ENCODE measurements at places on chromosomes 12 and 14.
A peak's percentile ranks its signal among the peaks of the same experiment; 100 is the strongest.

DNA sequence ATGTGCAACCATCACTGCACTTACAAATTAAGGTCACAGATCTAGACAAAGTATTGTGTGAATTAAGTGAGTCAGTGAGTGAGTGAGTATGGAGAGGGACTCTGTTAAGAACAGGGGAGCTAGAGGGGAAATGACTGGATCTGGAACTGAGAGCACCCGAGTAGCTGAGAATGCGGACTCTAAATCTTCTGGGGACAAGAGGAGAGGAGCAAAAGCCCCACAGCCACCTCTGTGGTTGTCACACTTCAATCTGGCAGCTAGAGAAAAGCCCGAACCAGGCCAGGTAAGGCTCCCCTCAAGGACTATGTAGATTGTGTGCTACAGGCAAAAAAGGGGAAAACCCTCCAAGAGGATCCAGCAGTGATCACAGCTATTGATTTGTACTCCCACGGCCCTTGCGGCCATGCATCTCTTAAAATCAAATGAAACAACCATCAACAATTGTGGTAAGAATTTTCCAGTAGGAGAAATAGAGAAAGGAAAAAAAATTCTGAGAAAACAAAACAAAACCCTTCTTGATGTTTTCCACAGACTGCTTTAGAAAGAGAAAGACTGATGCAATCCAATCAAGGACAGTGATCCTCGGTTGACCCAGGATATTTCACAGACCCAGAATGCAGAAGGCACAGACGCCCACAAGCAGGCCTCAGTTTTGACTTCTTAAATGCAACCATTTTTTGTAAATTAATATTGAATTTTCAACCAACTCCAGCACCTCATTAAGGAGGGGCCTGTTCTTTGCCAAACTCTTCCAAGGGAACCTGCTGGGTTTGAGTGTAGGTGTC lies 109.6 kb downstream of the SLC38A6 start:
- DNase-seq, result no peak

DNA sequence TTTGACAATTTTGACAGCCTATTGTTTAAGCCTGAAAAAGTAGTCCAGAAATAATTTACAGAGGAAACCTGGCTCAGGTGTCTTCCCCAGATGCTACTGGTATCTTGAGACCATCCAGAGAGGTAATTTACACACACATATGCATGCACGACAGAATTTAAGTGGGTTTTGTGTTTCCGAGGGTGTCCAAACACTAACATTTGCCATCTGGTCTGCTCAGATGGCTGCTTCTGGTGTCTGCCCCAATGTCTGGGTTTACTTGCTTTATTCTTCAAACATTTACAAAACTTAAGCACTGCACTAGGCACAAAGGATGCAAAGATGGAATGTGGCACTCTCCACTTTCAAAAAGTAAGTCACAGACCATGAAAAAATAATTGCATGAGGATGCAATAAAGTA lies 226.6 kb upstream of the EGLN3 start:
- DNase-seq, result no peak

DNA sequence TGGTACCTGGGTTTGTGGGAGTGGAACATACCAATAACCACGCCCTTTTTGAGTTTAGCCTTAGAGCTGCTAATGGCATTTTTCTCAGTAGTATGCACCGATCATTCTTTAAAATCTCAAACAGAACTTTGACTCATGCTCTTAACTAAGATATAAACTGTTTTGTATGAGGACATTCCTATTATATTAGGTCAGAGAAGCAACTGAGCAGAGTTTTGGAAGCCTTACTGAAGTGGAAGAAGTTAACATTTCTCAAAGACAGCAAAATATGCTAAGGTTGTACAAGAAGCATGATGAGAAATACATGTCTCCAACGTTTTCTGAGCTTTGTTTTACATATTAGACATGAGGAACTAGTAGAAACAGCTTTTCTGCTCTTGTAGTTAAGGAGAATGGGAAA lies 819.2 kb downstream of the FSCB start:
- DNase-seq, result no peak

- DNase-seq, result no peak
Measured at GRCh38 chr14:29999013-29999539, 71.4 kb upstream of the PRKD1 start.

- DNase-seq, result peak; percentile 86
Measured at GRCh38 chr14:103736546-103737431, 21.2 kb downstream of the ZFYVE21 start.

DNA sequence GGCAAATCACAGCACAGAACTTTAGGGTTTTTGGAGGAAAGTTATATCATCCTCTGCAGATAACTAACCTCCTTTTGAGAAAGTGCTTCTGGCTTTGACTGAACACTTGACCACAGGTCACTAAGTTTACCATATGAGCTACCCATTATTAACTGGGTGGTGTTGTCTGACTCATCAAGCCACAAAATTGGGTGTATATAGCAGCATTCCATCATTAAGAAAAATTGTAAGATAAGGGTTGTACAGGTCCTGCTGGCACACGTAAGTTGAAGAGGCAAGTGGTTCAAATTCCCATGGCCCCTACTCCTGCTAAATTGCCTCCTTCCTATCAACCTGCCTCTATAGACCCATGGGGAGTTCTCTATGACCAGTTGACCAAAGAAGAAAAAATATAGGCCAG lies 39.5 kb downstream of the L2HGDH start:
- no peak for DNase-seq

- DNase-seq, result no peak
Measured at GRCh38 chr14:104913435-104913834, 11.2 kb upstream of the PLD4 start.

DNA sequence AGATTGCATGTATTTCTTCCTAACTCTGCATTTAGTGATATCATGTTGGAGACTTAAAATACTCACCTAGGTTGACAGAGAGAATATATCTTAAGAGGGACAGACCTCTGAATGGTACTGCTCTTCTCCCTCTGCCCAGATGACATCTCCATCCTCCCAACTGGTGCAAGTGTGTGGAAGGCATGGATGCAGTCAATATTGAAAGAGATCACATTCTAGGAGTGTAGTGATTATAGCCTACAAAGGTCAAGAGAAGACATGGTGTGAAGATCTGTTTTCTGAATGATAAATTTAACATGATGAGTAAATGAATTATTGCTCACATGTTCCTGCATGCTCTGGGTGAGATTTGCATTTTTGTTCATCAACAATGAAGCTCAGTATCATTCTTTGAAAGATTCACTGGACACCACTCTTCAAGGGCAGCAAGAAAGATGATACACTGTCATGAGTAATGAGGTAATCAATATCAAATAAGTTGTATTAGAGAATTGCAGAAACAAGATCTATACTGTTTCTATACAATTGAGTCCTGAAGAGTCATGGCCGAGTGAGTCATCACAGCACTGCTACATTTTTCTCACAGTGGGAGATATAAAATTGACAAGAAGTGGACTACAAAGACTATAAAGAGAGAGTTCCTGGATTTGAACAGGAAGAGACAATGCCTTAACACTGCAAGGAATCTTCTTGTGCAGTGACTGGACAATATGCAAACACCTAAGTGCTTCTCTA lies 183.3 kb upstream of the KRR1 start:
- no peak for DNase-seq

- no peak for DNase-seq
Measured at GRCh38 chr12:77774761-77775160, 55.9 kb upstream of the NAV3 start.

DNA sequence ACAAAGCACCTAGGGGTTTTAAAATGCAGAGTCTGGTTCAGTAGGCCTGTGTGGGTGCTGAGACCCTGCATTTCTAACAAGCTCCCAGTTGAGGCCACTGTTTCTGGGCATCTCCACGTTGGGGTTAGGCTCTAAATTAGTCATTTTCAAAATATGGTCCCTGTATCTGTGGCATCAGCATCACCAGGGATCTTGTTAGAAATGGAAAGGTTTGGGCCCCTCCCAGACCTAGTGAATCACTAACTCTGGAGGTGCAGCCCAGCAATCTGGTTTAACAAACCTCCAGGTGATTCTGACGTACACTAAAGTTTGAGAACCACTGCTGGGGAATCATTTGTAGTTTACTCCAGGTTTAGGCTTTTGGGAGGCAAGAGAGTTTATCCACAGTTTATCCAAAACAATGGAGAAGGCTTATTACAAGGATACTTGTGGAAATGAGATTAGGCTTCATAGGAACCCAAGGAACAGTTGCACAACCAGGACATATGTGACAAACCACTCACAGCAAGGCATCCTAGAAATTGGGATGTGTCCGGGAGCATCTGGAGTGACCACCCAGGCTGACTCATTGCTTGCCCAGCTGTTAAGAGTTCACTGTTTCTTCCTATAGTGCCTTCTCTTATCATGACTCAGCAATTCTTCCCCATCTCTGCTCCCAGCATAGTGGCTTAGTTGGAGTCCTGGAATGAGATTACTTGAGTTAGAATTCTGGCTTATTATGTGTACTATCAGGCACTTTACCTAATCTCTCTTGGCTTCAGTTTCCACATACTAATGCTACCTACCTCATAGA lies 71.6 kb upstream of the STXBP6 start:
- peak; percentile 87 for DNase-seq

- no peak for DNase-seq
Measured at GRCh38 chr12:72075891-72076557, 137.4 kb downstream of the TPH2 start.

- DNase-seq, result no peak
Measured at GRCh38 chr12:42021469-42021868, 123.2 kb downstream of the GXYLT1 start.

- peak; percentile 85 for DNase-seq
Measured at GRCh38 chr12:109110988-109111495, 5.3 kb upstream of the ACACB start.

DNA sequence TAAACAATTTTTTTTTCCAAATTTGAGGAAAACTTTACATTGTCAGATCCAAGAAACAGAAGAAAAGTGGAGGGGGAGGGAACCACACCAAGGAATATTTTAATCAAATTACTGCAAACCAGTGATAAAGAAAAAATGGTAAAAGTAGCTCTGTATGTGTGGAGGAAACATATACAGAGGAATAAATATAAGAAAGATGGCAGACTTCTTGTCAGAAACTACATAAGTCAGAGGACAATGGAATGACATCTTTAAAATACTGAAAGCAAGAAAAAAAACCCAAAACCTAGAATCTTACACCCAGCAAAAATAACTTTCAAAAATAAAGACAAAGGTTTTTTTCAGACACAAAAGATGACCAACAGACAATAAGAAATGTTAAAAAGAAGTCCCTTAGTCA lies 10.2 kb upstream of the LLPH start:
- no peak for DNase-seq

- DNase-seq, result peak; percentile 96
Measured at GRCh38 chr12:570921-571794, 92.1 kb downstream of the NINJ2 start.

GRCh38 chr14:79668951-79669350 lies 542.4 kb downstream of the DIO2 start:
- no peak for DNase-seq

GRCh38 chr12:123634142-123634561 lies 523 bp downstream of the GTF2H3 start:
- no peak for DNase-seq

GRCh38 chr14:34920339-34920738 lies 45.2 kb upstream of the BAZ1A start:
- DNase-seq, result peak; percentile 2

DNA sequence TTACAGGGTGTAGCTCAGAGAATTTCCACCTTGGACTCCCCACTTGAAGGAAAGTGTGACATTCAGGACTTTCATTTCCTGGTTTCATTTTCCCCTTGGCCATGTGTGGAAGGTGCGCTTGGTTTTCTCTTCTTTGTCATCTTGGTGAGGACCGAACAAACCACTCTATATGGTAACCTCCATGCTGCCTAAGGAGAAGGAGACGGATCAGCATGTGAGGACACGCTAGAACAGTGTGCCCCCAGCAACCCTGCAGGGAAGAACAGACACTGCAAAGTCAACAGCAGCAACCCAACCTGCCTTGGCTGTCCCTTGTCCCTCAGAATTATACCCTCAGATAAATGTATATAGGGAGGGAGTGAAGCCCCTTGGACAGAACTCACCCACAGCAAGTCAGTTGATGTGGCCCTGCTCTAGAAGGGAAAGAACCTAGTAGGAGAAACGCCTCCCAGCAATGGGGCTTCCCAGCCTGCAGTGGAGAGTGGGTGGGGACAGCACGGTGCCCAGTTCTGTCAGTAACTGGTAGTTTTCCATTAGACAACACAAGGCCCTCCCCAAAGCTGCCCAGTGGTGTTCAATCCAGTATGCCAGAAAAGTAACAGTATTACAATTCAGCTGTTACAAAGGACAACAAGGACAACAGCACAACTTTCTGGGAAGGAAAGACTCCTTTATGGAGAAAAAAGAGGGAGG lies 18.9 kb upstream of the COCH start:
- DNase-seq, result no peak

GRCh38 chr12:66767536-66767935 lies 88.7 kb upstream of the GRIP1 start:
- DNase-seq, result no peak

DNA sequence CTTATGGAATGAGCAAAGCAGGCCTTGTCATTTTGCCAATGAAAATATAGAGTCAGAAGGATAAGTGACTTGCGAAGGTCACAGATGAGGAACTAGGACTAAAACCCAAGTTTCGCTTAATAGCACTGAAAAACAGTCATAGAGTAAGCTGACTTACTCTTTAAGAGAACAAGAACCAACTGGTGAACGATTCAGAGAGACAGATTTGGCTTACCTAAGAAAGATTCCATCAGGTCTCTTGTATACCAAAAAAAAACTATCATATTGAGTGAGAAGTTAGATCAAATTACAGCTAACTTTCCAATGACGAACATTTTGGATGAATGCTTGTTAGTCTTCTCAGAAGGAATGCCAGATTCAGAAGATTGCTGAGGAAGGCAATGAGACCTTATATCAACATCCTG lies 74.2 kb downstream of the ZFC3H1 start:
- peak; percentile 45 for DNase-seq

- DNase-seq, result no peak
Measured at GRCh38 chr14:101229666-101230065, 326.1 kb upstream of the RTL1 start.

DNA sequence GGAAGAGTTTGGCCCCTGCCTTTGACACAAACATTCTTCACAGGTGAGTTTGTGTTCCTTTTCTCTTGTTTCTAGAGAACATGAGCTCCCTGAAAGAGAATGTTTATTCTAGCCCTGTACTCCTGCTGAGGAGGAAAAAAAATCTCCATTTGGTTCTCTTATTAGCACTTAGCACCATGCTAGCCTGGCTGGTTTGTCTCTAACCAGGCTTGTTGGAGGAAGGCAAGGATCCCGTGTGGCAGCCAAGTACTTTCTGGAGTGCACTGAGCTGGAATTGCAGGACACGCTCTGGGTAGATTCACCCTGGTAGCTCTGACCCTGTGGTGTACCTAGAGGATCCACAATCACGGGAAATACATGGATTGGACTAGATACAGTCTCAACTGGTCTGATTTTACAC lies 41.9 kb downstream of the KCNA1 start:
- DNase-seq, result no peak

Measured in osteoblast (primary cell).